ENCODE measurements at places on chromosomes 1 and 21.
A peak's percentile ranks its signal among the peaks of the same experiment; 100 is the strongest.

DNA sequence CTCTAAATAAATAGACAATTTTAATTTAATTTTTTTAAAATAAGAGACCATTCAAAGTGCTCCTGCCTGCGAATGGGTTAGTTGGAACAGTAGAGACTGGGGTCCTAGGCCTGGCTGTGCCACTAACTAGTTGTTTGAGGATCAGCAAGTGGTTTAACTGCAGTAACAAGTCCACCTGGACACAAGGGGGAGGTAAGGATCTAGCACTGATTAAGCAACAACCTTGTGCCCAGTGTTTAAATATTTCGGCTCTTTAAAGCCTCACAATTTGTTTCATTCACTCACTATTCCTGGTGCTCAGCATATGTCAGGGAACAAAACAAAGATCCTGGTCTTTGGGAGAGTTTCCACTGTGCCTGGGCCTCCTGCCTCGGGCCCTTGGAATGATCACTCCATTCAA is 1.6 kb upstream of the AGT start:
- no peak overlapping the region for H3K4me3 ChIP-seq
- no peaks in the 10 kb centered on the region for H3K36me3 ChIP-seq
- H3K27me3 ChIP-seq, result no peaks in the 10 kb centered on the region
- no peak overlapping the region for H3K27ac ChIP-seq
- no peak for DNase-seq

- no peak overlapping the region for H3K27ac ChIP-seq
- no peak for DNase-seq
- H3K27me3 ChIP-seq, result no peaks in the 10 kb centered on the region
Measured at GRCh38 chr1:192053531-192053971, 104.7 kb upstream of the RGS18 start.

- H3K36me3 ChIP-seq, result no peaks in the 10 kb centered on the region
- DNase-seq, result no peak
- H3K4me1 ChIP-seq, result no peaks in the 10 kb centered on the region
- H3K27me3 ChIP-seq, result no peaks in the 10 kb centered on the region
Measured at GRCh38 chr1:219058891-219059820, 114.5 kb upstream of the LYPLAL1 start.

GRCh38 chr1:215651867-215652266 is 84.8 kb downstream of the KCTD3 start:
- no peak for DNase-seq
- H3K27me3 ChIP-seq, result no peaks in the 10 kb centered on the region
- H3K4me3 ChIP-seq, result no peak overlapping the region
- no peak overlapping the region for H3K27ac ChIP-seq

DNA sequence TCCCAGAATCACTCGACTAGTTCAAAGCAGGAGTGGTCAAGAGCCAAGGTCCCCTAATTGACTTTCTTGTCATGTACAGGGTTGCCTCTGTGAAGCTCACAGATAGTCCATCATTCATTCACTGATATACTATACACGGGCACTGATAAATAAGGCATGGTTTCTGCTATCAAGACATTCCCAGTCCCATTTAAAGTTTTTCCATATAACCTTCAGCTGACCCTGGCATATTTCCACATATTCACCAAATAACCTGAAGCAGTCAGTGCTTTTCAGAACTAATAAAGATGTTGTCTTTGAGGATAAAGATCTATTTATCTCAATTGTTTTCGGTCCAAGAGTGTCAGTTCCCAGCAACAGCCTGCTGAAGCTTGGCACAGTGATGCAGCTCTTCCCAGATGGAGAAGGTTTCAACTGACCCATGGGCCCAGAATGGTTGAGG is 173.4 kb downstream of the ZZZ3 start:
- DNase-seq, result no peak
- no peak overlapping the region for H3K27ac ChIP-seq
- no peaks in the 10 kb centered on the region for H3K36me3 ChIP-seq
- H3K4me1 ChIP-seq, result peaks cover 10% of the 10 kb centered on the region

GRCh38 chr1:42518908-42519307 is 55.8 kb downstream of the CCDC30 start:
- H3K27me3 ChIP-seq, result no peaks in the 10 kb centered on the region
- no peaks in the 10 kb centered on the region for H3K36me3 ChIP-seq
- no peaks in the 10 kb centered on the region for H3K4me1 ChIP-seq
- no peak overlapping the region for H3K27ac ChIP-seq
- no peak for DNase-seq

- peak; percentile 56 for DNase-seq
- peaks cover 19% of the 10 kb centered on the region for H3K4me1 ChIP-seq
- H3K27ac ChIP-seq, result peak overlapping the region; percentile 58
- peak overlapping the region; percentile 48 for H3K4me3 ChIP-seq
Measured at GRCh38 chr1:87335175-87335884, 6.7 kb downstream of the LMO4 start.

DNA sequence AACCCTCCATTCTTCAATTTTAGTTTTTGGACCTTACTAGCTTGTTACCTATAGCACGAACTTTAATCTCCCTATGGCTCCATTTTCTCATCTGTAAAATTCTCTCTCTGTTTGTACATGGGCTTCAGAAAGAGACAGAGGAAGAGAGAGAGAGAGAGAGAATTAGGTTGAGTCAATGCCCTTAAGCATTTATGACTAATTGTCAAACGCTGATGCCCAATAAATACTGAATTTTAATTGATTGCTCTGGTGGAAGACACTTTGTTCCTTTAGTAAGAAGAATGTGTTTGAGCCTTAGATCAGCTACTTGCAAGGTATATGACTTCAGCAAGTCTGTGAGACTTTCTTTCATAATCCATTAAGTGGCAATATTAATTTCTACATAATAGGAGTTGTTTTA is 743.1 kb upstream of the ADGRL4 start:
- H3K27ac ChIP-seq, result no peak overlapping the region
- no peaks in the 10 kb centered on the region for H3K36me3 ChIP-seq
- H3K27me3 ChIP-seq, result no peaks in the 10 kb centered on the region
- H3K4me3 ChIP-seq, result no peak overlapping the region

- DNase-seq, result no peak
- no peaks in the 10 kb centered on the region for H3K36me3 ChIP-seq
- H3K4me1 ChIP-seq, result no peaks in the 10 kb centered on the region
- no peak overlapping the region for H3K27ac ChIP-seq
- no peaks in the 10 kb centered on the region for H3K27me3 ChIP-seq
Measured at GRCh38 chr1:245832771-245833527, 674.1 kb downstream of the SMYD3 start.

DNA sequence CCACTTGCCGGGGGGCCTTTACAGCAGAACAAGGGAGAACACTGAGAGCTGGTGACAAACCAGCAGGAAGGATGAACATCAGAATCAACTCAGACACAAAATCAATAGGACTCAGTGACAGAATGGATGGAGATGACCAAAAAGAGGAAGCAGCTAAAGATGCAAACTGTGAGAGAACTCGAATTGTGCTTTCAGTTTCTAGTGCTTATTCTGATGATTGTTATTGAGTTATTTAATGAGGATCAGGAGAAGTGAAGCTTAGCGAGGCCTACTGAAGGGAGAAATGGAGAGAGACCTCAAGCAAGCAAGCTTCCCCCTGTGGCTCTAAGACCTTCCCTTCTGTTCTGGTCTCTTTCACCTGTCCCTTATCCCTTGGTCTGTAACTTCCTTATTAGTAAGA is 30.3 kb upstream of the TMEM125 start:
- H3K36me3 ChIP-seq, result no peaks in the 10 kb centered on the region
- no peak overlapping the region for H3K27ac ChIP-seq
- DNase-seq, result no peak
- H3K4me3 ChIP-seq, result no peak overlapping the region
- H3K27me3 ChIP-seq, result no peaks in the 10 kb centered on the region

DNA sequence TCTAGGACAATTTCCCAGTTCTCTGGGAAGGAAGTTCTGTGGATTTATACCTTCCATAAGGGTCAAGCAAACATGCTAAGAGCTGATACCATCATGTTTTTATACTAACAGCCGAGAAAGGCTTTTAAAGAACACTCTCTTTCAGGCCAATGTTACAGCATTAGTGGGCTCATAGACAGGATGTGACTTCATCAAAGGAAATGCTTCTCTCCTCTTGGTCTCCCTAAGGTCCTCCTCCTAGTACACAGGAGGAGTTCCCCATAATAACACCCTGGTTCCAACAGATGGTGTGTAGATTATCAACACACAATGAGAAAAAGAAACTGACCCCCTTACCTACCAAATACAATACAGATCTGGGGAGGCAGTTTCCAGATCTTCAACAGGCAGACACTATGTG is 26.7 kb upstream of the GLIS1 start:
- no peak overlapping the region for H3K4me3 ChIP-seq
- no peaks in the 10 kb centered on the region for H3K4me1 ChIP-seq
- no peaks in the 10 kb centered on the region for H3K27me3 ChIP-seq
- no peak for DNase-seq
- no peak overlapping the region for H3K27ac ChIP-seq
- H3K36me3 ChIP-seq, result peaks cover 39% of the 10 kb centered on the region

- no peaks in the 10 kb centered on the region for H3K27me3 ChIP-seq
- H3K27ac ChIP-seq, result no peak overlapping the region
- peak; percentile 45 for DNase-seq
- no peaks in the 10 kb centered on the region for H3K36me3 ChIP-seq
Measured at GRCh38 chr1:2344744-2345296, 46.5 kb downstream of the MORN1 start.

- DNase-seq, result no peak
- H3K4me3 ChIP-seq, result no peak overlapping the region
- H3K27ac ChIP-seq, result peak overlapping the region; percentile 93
- peaks cover 6% of the 10 kb centered on the region for H3K36me3 ChIP-seq
- H3K4me1 ChIP-seq, result peaks cover 43% of the 10 kb centered on the region
Measured at GRCh38 chr1:205446828-205447227, 9.0 kb downstream of the BLACAT1 start.

DNA sequence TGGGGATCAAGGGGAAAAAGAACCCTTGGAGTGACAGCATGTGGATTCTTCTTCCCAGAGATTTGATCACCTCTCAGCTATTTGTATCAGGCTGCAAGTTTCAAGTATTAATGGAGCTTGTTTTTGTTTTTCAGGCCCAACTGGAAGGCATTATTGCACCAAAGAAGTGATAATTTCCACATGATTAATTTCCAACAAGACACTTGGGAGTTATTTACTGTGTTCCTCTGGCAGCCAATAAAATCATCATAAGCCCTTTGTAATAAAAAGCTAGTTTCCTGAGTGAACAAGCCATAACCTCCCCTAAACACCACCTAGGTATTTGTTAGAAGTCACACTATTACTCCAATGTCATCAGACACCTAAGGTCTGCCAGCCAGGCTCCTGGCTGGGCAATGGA is 8.2 kb downstream of the DNALI1 start:
- peaks cover 57% of the 10 kb centered on the region for H3K36me3 ChIP-seq
- no peak overlapping the region for H3K27ac ChIP-seq
- no peak for DNase-seq
- H3K4me3 ChIP-seq, result no peak overlapping the region
- peaks cover 7% of the 10 kb centered on the region for H3K4me1 ChIP-seq

GRCh38 chr1:111906816-111907215 is 82.7 kb downstream of the KCND3 start:
- DNase-seq, result no peak
- H3K4me1 ChIP-seq, result no peaks in the 10 kb centered on the region
- no peaks in the 10 kb centered on the region for H3K36me3 ChIP-seq
- no peaks in the 10 kb centered on the region for H3K27me3 ChIP-seq
- H3K4me3 ChIP-seq, result no peak overlapping the region

GRCh38 chr1:31781756-31782371 is 17.7 kb upstream of the ADGRB2 start:
- H3K27ac ChIP-seq, result no peak overlapping the region
- DNase-seq, result no peak

DNA sequence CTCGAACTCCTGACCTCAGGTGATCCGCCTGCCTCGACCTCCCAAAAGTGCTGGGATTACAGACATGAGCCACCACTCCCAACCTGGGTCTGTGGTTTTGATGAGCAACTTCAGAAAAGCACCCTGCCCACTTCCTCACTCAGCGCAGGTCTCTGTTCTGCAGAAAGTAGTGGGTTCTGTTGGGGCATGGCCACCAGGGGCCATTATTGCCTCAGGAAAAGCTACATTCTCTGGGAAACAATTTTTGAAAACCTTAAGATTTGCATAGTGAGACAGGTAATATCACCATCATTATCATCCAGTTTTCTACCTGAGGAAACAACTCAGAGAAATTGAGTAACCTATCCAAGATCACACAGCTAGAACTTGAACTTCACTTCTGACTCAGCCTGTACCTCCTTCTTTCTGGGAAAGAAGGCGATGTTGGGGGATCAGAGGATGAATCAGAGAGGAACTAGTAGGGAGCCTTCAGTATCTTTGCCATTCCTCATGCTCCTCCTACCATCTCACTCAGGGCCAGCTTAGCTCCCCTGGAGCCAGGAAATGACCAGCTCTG is 7.1 kb upstream of the NES start:
- H3K27ac ChIP-seq, result peak overlapping the region; percentile 68
- H3K4me3 ChIP-seq, result no peak overlapping the region
- H3K36me3 ChIP-seq, result no peaks in the 10 kb centered on the region
- H3K27me3 ChIP-seq, result peaks cover 3% of the 10 kb centered on the region
- peaks cover 25% of the 10 kb centered on the region for H3K4me1 ChIP-seq
- no peak for DNase-seq

Data from RWPE2 (cell line).